ENCODE measurements at places on chromosomes 12 and 14.

DNA sequence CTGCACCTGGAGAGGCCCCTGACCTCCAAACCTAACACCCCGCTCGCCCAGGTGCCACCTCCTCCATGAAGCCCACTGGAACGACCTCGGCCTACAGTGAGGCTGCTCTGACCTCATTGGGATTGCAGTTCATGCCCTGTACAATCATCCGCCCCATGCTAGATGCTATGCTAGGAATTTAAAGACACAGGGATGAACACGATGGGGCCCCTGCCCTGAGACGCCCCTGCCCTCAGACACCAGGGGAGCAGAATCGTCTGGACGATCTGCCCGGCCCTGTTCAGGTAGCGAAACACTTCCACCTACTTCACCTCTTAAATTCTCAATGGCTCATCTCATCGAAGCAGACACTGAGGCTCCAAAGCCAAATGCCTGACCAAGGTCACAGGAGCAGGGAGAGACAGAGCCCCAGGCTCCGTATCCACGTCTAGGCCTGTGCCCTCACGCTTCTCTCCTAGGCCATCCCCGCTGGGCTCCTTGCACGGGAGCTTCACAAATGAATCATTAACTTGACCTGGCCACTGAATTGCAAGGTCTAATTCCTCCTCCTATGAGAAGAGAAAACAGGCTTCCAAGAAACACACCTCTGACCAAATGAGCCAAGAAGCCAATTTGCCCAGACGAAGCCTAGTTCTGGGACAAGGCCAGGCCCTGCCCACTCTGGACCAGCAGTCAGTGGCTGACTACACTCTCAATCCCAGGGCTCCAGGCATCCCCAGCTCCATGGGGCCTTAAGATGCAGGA is 35.2 kb downstream of the SCARB1 start:
- no peak for DNase-seq

GRCh38 chr12:58914457-58914856 is 5.8 kb downstream of the LRIG3 start:
- no peak for DNase-seq

- no peak for DNase-seq
Measured at GRCh38 chr12:83408851-83409250, 722.1 kb downstream of the TMTC2 start.

- no peak for DNase-seq
Measured at GRCh38 chr14:34797747-34798583, 77.2 kb downstream of the BAZ1A start.

GRCh38 chr12:28601570-28602058 is 411.4 kb downstream of the CCDC91 start:
- no peak for DNase-seq

DNA sequence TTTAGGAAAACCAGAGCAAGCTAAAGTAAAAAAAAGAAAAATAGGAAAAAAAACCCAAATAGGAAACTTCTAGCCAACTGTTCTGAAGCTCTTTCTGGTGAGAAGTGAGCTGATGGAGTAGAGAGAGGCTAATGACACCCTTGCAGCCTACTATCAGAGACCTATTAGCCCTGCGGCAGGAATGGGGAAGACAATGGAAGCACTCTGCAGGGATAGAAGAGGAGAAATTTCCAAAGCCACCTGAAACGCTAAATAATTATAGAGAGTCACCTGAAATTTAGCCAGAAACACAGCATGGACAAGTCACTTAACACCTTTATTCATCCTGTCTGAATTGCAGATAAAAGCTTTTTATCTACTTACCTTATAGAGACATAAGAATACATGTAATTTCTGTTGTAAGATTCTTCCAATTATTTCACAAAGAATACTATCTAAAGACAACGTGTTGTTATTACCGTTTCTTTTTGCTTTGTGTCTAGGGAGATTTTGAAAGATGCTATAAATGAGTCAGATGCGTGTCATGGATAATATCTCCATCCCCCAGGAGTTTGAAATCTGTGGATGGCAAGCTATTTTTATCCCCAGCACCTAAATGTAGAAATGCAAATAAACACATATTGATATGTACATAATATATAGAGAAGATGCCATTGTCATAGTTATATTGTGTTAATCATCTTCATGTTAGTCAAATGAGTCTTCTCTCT is 138.6 kb downstream of the TPH2 start:
- no peak for DNase-seq

DNA sequence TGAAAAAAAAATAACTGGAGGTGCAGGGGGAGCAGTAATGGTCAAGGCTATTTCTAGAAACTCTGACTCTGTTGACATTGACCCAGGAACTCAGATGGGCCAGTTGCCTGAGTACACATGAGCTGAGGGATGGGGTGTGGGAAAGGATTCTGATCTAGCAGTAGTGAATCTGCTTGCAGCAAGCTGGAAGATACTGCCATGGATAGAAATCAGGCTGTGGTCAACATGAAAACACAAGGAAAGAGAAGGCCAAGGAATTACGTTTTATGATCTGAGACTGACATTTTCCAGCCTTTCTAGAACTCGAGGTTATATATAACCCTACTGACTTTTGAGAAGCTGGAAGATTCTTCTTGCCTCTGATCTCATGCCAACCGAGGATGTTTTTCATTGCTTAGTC is 90.0 kb downstream of the ANO6 start:
- no peak for DNase-seq

DNA sequence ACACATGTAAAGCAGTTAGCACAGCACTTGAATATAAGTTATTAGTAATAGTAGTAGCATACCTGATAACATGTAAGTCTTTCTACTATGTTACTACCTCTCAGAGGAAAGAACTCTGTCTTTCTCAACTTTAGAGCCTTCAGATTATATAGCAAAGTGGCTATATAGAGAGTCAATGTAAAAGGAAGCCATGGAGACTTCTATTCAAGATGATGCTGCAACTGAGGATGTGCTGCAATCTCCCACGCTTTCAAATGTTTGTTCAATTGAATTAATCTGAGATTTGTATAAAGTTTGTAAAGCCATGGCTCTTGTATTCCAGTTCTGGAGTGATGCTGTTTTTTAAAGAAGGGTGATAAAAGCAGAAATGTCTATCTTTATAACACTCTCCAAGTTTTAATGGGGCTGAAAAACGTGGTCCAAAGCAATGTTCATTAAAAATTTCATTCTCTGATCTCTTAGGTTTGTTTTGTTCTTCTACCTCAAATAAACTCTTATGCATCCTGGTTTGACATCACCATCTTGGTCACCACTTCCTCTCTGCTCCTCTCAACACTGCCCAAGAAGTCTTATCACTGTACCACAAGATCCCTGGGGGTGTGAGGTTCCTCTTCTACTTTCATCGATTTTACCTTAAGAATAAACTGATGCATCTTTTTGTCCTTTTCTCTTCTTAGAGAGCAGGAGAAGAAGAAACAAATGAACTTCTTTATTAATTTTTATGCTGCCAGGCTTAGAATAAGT is 40.6 kb downstream of the C12orf42 start:
- DNase-seq: no peak

GRCh38 chr14:102220031-102220430 is 80.3 kb downstream of the WDR20 start:
- peak; percentile 26 for DNase-seq

DNA sequence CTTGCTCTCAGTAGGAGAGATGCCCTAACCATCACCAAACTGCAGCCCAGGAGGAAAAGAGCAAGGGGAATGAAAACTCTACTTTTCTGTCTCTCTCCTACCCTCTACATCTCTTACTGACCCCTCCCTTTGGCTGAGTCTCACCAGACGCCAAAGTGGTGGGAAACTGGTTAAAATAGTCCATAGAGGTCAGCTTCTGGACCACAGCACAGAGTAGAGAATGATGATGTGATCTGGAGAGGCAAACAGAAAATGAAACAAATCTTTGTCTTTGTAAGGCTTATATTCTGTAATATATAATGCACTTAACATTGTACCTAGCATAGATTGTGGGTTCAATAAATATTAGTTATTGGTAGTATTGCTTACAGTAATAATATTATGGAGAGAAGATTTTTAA is 81.0 kb upstream of the GARIN2 start:
- no peak for DNase-seq

DNA sequence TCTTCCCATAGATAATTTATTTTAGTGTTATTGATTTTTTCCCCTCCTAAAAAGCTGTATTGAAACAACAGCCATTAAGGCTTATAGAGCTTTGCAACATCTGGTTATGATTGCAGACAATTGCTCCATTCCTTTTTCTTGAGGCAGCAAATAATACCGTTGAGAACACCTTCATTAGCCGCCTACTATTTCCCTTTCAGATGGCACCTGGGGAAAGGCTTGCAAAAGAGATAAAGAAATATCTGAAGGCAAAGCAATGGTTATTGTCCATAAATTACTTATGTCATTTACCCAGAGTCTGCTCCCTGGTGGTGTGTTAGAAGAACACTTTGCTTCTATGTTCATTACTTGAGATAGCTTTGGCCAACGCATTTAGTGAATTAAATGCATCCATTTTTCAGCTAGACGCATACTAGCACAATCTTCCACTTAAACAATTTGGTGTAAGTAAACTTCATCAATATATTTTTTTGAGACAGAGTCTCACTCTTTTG is 377.8 kb downstream of the KCNH5 start:
- no peak for DNase-seq

DNA sequence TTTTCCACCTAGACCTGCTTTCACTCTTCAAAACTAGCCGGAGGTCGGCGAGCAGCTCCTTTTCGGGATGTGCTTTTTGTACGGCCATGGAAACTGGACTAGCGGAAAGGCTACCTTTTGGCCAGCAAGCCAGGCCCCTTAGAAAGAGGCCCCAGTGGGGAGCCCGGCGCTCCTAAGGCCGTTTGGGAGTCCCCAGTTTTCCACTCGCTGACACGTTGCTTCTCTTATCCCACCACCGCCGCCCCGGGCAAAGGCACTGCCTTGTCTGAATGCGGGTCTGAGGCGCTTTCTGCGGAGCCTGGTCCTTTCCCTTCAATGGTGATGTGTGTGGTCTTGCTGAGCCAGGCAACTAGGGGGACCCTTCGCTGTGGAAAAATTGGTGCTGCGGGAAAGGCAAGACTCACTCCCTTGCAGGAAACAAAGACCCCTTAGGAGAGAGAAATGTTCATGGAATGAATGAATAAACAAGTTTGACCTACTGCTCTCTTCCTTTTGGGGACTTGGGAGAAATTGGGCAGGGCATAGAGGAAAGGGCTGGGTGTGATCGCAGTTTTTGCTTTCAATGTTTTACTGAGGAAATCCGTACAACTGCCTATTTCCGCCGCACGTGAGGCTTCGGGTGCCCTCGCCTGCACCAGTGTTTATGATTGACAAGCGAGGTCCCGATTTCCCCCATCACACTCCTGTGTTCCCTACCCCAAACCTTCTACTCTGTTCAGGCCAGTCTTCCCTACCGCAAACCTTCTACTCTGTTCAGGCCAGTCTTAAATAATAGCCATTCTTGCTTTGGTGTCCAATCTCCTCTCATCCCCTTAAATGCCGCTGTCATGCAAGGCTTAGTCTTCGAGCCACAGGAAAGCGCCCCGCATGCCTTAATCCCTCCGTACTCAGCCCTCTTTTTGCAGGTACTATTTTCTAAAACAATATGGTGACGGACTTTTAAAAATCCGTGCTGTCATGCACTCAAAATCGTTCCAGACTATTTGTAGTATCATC is 1.0 kb upstream of the SLC38A2 start:
- peak; percentile 56 for DNase-seq

DNA sequence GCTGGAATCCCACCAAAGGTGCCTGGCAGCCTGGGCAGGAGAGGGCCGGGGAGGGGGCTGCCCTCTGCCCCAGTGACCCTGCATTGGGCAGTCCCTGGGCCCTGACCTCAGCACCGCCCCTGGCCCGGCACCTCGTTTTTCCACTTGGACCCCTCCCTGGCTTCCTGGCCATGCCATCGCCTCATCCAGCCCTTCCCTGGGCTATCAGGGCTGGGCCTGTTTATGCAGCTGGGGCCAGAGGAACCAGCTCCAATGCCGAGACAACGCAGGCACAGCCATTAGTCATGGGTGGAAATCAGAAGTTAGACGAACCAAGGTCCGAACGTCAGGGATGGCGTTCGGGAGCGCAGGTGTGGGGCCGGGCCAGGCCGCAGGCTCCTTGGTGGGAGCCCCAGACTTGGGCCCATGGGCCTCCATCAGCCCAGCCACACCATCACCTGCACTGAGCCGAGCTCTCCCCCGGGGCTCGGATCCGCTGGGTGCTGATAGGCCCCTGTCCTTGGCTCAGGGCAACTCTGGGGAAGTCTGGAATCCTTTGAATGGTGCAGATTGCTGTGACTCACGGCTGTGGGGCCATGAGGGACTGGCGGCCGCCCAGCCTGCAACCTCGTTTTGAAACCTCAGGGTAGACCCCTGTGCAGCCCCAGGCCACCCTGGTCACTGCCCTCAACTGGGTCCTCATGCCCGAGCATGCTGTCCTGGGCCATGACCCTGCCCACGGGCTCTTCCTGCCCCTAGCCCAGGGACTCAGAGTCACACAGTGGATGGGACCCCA is 169.4 kb downstream of the KIF26A start:
- DNase-seq: no peak

DNA sequence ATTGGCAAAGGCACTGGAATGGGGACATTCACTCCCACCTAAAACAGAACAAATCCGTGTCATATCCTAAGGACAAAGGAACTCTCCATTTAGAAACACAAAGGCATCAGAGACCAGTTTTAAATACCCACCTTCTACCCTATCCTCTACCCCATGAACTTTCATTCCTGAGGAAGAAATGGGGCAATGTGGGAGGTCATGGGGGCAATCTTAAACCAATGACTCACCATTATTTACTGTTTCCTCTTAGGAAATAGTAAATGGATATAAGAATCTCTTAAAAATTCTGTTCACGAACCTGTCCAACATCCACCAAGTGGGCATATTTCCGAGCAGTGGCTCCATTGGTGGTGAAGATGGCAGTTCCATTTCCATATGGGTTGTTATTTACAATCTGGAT is 19.4 kb downstream of the ALDH6A1 start:
- DNase-seq: no peak

GRCh38 chr12:31298515-31298910 is 27.4 kb downstream of the SINHCAF start:
- DNase-seq: no peak

DNA sequence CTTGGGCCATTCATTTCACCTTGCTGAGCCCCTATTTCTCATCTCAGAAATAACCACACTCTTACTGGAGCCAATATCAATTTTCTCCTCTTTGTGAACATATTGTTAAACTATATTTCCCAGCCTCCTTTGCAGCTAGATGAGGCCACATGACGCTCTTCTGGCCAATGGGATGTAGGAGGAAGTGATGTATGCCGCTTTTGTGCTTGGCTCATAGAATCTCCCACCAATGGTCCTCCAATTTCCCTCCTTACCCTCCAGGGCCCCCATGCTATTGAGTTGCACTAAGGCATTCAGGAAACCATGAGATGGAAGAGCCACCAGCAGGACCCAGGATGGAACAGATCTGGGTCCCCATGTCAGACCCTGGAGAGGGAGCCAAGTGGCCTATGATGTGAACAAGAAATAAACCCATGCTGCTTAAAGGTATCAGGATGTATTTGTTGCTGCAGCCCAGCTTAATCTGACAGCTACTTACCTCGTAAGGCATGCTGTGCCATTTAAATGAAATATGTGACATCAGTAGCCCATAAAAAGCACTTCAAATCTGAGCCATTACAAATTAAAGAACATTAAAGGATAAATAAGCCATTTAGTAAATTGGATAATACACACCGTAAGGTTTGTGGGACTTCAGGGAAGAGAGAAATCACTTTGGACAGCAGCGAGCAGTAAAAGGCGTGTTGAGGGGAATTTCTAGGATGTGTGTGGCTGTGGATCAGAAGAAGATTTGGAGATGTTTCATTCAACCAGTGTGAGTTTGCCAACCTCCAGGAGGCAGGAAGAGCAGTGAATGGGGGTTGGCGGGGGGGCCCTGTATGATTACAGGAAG is 24.4 kb upstream of the BDKRB2 start:
- no peak for DNase-seq

Measured in activated CD4-positive, alpha-beta T cell treated with anti-CD3 and anti-CD28 coated beads, Interleukin-2, amount 50 U/mL, for 48 hours (primary cell).